Esophagus squamous epithelium (tissue), 5 donors: ENCODE measurements at places on chromosomes 13 and 19. TPM values are rescaled to one million over a fixed set of nuclear protein-coding genes. Genes with fewer than 3 reads are reported as not detected.

DNA sequence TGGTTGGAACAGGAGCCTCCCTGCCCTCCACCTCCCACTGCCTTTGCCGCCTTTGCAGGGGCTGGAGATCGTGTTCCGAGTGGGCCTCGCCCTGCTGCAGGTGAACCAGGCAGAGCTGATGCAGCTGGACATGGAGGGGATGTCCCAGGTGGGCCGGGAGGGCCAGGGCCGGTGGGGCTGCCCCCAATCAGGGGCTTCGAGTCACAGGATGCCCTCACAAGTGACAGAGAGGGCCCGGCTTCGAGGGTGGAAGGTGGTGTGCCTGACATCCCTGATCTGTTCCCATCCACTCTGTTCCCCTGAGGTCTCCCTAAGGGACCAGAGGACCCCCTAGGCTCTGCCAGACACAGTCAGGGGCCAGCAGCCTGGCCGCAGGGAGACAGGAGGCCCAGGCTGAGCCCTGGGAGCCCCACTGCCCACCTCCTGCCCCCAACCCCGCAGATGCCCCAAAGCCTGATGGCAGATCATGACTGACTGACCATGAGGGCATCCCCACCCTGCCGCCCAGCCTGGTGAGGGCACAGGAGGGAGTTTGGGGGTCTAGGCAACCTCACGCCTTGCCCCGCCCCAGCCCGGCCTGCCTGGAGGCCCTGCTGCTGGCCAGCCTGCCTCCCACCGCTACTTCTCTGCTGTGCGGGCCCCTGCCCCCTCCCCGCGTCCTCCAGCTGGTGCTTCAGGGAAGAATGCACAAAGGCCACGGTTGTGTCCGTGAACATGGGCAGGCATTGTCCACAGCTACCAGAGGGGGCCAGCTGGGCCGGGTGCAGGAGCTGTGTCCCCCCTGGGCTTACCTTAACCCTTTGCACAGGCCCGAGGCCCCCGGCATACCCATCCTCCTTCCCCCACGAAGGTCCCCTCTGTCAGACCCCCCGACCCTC is 21.8 kb downstream of the EVI5L start:
- DNase-seq = no peak

DNA sequence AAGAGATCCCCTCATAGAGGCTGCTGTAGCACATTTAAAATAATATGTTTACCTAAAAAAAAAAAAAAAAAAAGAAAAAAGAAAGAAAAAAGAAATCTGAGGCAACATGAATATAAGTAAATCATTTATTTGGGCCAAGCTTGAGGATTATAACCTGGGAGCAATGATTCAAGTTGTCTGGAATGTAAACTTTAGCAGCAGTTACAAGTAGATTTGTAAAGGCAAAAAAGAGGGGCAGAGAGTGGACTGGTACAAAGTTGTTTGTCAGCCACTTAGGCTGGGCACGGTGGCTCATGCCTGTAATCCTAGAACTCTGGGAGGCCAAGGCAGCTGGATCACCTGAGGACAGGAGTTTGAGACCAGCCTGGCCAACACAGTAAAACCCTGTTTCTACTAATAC is 11.3 kb downstream of the ZNF43 start:
- no peak for DNase-seq

GRCh38 chr13:19601749-19602725 is 31.4 kb upstream of the MPHOSPH8 start:
- no peak for DNase-seq

- DNase-seq = no peak
Observed at GRCh38 chr19:18170714-18171255, 2.8 kb upstream of the IFI30 start.

ZNF284 gene
- 0.49 TPM for total RNA-seq

FCAR gene
- 0.41 TPM for total RNA-seq
